Endothelial cell (in vitro differentiated cells): ENCODE measurements at places on chromosomes 4 and X.

- no peak overlapping the region for H3K4me3 ChIP-seq
- peaks cover 36% of the 10 kb centered on the region for H3K4me1 ChIP-seq
- H3K27me3 ChIP-seq, result no peaks in the 10 kb centered on the region
- DNase-seq, result no peak
- peaks cover 4% of the 10 kb centered on the region for H3K36me3 ChIP-seq
Observed at GRCh38 chrX:129717892-129718291, 20.9 kb upstream of the XPNPEP2 start.

GRCh38 chr4:5933116-5933515, 40.2 kb upstream of the CRMP1 start:
- peaks cover 3% of the 10 kb centered on the region for H3K36me3 ChIP-seq
- H3K4me3 ChIP-seq, result no peak overlapping the region
- peaks cover 12% of the 10 kb centered on the region for H3K4me1 ChIP-seq
- no peak overlapping the region for H3K27ac ChIP-seq

GRCh38 chr4:7068883-7069282, 1.0 kb upstream of the GRPEL1 start:
- peaks cover 3% of the 10 kb centered on the region for H3K36me3 ChIP-seq
- no peak for DNase-seq
- peaks cover 16% of the 10 kb centered on the region for H3K4me1 ChIP-seq
- H3K27me3 ChIP-seq, result peaks cover 5% of the 10 kb centered on the region
- no peak overlapping the region for H3K27ac ChIP-seq

- no peaks in the 10 kb centered on the region for H3K36me3 ChIP-seq
- H3K27ac ChIP-seq, result no peak overlapping the region
- peaks cover 32% of the 10 kb centered on the region for H3K4me1 ChIP-seq
- H3K4me3 ChIP-seq, result no peak overlapping the region
- DNase-seq, result peak; percentile 8
Observed at GRCh38 chr4:123350191-123350544, 46.4 kb upstream of the SPRY1 start.

DNA sequence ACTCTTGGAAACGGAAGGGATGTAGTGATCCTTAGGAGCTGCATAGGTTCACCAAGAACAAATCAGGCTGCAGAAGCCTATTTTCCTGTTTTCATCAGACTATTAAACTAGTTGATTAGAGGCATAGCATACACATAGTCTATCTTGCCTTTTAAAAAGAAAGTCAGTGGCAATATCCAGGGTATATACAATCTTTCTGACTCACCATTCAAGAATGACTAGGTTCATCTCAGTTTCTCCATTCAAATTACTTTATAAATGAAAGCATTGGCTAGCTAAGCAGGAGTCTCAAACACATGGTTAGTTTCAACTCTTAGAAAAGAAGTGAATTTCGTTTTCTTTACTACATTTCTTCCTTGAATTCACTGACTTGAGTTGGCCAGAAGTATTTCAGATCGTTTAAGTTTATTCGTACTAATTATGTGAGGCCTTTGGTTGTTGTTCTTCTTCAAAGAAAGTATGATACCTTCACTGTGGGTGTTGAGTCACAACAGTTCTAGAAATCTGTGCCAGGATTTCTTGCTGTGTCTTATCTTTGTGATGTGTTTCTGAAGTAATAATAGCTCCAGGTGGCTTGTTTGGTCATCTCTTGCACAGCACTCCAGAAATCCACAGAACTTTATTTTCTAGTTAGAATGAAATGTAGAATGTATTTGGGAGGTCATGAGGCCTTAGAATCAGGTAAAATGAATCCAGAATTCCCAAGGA, 88.2 kb downstream of the AWAT2 start:
- H3K4me1 ChIP-seq, result no peaks in the 10 kb centered on the region
- H3K4me3 ChIP-seq, result no peak overlapping the region
- H3K27ac ChIP-seq, result no peak overlapping the region
- no peak for DNase-seq

DNA sequence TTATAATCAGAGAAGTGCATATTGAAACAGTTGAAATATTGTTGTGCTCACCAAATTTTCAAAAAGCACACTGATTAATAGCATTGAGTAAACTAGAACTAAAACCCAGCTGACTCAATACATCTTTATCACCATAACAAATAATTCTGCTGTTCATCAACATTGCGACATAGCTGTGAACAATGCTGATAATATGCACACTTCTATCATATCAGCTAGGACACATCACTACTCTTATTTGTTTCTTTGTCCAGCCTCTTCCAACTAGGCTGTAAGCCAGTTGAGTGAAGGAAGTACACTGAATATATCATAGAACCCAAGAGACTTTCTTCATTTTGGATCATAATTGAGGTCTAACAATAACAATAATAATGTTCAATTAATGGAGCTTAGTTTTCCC, 349.7 kb downstream of the IQCM start:
- no peaks in the 10 kb centered on the region for H3K4me1 ChIP-seq
- H3K36me3 ChIP-seq, result no peaks in the 10 kb centered on the region
- H3K27me3 ChIP-seq, result no peaks in the 10 kb centered on the region
- H3K27ac ChIP-seq, result no peak overlapping the region

DNA sequence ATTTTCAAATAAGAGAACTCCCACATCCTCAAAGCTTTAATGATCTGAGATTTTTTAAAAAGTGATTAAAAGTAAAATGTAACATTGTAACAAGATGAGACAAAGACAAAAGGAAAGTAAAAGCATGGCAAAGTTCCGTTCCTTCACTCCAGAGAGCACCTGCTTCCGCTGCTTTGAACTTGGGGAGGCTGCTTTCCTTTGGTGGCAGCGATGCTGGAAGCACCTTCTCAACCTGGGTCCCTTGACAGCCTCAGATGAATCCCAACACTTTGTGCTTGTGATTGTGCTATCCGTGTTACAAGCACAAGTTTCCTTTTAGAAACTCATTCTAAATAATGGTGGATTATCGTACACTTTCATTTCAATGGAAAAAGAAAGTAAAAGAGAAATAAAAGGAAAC, 59.7 kb downstream of the HADH start:
- no peak for DNase-seq
- peaks cover 4% of the 10 kb centered on the region for H3K36me3 ChIP-seq
- no peak overlapping the region for H3K27ac ChIP-seq
- no peaks in the 10 kb centered on the region for H3K27me3 ChIP-seq

- H3K27me3 ChIP-seq, result no peaks in the 10 kb centered on the region
- no peak overlapping the region for H3K4me3 ChIP-seq
- no peak for DNase-seq
- peaks cover 3% of the 10 kb centered on the region for H3K4me1 ChIP-seq
- no peak overlapping the region for H3K27ac ChIP-seq
- no peaks in the 10 kb centered on the region for H3K36me3 ChIP-seq
Observed at GRCh38 chr4:107862658-107863057, 37.9 kb downstream of the SGMS2 start.

DNA sequence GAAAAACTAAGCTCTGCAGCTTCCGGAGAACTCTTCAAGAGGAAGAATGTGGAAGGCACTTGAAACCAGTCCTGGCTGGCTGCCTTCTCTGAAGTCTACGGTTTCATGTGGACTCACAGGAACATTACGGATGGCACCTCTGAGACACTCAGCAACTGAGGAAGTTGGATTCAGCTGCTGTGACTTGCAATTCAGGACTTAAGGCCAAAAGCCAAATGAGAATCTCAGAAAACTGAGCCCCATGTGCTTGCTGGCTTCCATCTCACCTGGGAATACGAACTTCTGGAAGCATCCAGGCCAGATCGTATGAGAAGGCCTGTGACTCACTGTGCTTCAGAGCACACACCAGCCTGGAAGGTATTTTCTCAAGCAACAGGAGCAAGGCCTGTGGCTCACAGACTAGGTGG, 107.8 kb upstream of the GPC4 start:
- H3K27ac ChIP-seq, result no peak overlapping the region
- no peak overlapping the region for H3K4me3 ChIP-seq
- DNase-seq, result no peak
- H3K36me3 ChIP-seq, result no peaks in the 10 kb centered on the region
- peaks cover 6% of the 10 kb centered on the region for H3K4me1 ChIP-seq

DNA sequence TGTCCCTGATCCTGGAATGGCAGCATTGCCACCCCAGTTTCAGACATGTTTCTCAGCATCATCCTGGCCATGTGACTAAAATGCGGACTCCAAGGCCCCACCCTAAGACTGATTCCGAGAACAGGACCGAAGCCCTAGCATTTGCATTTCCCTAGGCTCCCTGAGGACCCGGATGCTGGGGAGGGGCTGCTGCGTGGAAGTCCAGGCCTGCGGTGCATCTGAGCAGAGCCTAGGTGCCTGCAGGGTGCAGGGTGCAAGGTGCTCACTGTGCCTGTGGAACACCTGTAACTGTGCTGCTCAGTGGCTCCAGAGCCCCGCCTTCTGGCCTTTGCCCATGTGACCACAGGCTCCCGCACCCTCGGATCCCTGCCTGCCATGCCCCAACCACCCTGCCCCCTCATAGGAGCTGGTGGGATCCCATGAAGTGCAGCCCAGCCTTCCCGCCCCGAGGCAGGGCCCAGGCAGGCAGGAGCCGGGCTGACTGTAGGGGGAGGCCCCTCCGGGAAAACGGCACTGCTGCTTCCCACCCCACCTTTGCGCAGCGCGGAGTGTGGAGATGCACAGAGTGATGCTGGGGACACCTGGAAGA, 14.9 kb downstream of the PNMA6F start:
- no peak overlapping the region for H3K4me3 ChIP-seq
- no peaks in the 10 kb centered on the region for H3K36me3 ChIP-seq
- H3K27ac ChIP-seq, result no peak overlapping the region

GRCh38 chr4:71732066-71732465, 51.8 kb downstream of the GC start:
- no peak for DNase-seq
- H3K27ac ChIP-seq, result no peak overlapping the region
- no peaks in the 10 kb centered on the region for H3K27me3 ChIP-seq
- H3K36me3 ChIP-seq, result peaks cover 2% of the 10 kb centered on the region

DNA sequence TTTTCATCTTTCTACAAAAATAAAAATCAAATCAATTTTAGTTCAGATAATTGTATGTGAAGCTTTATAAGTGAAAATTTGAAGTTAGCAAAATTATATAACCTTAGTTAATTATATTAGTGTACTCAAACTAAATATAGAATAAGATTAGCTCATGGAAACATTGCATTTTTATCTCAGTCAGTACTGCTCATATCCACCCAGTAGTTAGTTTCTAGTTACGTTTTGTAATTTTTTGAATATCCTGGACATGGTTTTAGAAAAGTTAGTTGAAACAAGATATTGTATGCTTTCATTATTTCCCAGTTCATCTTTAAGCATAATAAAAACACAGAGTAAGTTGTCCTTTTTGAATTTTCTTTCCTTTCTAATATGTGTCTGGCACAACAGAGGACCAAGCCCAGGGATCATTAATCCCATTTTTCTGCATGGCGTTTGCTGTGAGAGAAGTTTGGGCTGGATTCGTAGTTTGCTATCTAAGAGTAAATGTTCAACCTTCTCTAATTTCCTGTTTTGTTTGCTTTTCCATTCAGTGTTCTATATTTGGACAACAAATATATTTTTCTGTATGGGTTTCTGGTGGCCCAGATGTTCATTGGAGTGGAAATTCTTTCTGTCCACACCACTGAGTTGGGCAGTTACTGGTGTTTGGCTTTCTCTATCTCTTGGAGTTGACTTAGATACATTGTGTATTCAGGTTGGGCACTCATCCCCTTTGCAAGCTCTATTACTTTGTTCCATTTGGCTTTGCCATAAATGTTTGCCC, 12.1 kb downstream of the TBL1X start:
- no peaks in the 10 kb centered on the region for H3K4me1 ChIP-seq
- H3K4me3 ChIP-seq, result no peak overlapping the region
- DNase-seq, result no peak
- peaks cover 3% of the 10 kb centered on the region for H3K27me3 ChIP-seq
- H3K27ac ChIP-seq, result no peak overlapping the region

GRCh38 chr4:6476893-6477292, 4.5 kb upstream of the PPP2R2C start:
- no peaks in the 10 kb centered on the region for H3K36me3 ChIP-seq
- no peak overlapping the region for H3K27ac ChIP-seq
- no peaks in the 10 kb centered on the region for H3K4me1 ChIP-seq

DNA sequence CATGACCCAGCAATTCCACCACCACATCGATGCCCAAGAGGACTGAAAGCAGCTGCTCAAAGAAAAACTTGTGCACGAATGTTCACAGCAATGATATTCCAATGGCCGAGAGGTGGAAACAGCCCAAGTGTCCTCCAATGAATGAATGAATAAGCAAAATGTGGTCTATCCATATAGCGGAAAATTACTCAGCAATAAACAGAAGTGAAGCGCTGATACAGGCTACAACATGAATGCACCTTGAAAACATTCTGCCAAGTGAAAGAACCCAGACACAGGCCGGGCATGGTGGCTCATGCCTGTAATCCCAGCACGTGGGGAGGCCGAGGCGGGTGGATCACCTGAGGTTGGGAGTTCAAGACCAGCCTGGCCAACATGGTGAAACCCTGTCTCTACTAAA, 5.2 kb upstream of the SLC2A9 start:
- peaks cover 6% of the 10 kb centered on the region for H3K36me3 ChIP-seq
- H3K4me1 ChIP-seq, result no peaks in the 10 kb centered on the region
- H3K27me3 ChIP-seq, result peaks cover 7% of the 10 kb centered on the region

- no peaks in the 10 kb centered on the region for H3K27me3 ChIP-seq
- H3K4me3 ChIP-seq, result no peak overlapping the region
- H3K27ac ChIP-seq, result no peak overlapping the region
- DNase-seq, result no peak
Observed at GRCh38 chr4:40719008-40719623, 30.6 kb upstream of the NSUN7 start.

- no peak overlapping the region for H3K4me3 ChIP-seq
- peaks cover 10% of the 10 kb centered on the region for H3K4me1 ChIP-seq
Observed at GRCh38 chr4:153064571-153064970, 128.4 kb downstream of the FHDC1 start.

DNA sequence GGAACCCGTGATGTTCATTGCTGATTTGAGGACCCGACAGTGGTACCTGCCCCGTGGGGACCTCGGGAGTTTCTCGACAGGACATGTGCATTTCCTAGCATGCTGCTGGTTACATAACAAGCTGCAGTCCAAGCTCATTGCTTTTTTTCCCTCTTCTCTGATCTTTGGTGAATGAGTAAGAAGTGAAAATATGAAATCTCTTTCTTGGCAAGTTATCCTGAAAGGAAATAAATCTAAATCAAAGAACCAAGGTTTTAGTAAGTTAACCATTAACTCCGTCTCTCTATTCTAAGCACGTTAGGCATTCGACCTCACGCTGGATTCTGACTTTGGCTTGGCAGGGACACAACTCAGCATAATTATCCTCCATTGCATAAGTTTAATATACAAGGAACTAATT, 86.6 kb downstream of the STK32B start:
- no peak overlapping the region for H3K4me3 ChIP-seq
- DNase-seq, result no peak
- H3K36me3 ChIP-seq, result no peaks in the 10 kb centered on the region
- H3K27me3 ChIP-seq, result peaks cover 4% of the 10 kb centered on the region

- DNase-seq, result no peak
- no peaks in the 10 kb centered on the region for H3K36me3 ChIP-seq
- no peak overlapping the region for H3K4me3 ChIP-seq
- H3K4me1 ChIP-seq, result peaks cover 14% of the 10 kb centered on the region
Observed at GRCh38 chrX:111169141-111169540, 73.2 kb downstream of the PAK3 start.

GRCh38 chrX:76433219-76433618, 5.7 kb downstream of the MAGEE1 start:
- no peaks in the 10 kb centered on the region for H3K4me1 ChIP-seq
- H3K27me3 ChIP-seq, result no peaks in the 10 kb centered on the region
- no peak overlapping the region for H3K27ac ChIP-seq
- no peak overlapping the region for H3K4me3 ChIP-seq
- no peak for DNase-seq
